ENCODE measurements at places on chromosomes 1 and 21.

DNA sequence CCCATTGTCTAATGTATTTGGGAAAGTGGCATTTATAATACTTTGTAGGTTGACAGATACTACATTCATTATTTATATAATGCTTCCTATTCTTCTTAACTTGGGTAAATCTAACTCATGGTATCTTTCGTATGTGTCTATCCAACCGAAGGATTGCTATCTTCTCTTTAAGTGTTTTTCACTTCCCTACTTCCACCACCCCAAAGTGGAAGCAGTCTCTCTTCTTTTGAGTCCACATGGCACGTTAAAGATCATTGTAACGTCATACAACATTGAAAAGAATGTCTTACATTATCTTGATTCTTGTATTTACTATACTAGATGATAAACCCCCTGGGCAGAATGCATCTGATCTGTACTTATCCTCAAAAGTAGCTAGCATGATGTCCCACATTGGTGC, 21.2 kb downstream of the ATP1A1 start:
- no peak for DNase-seq

- no peak for DNase-seq
Observed at GRCh38 chr1:231969076-231969475, 342.5 kb downstream of the DISC1 start.

- no peak for DNase-seq
Observed at GRCh38 chr1:234119431-234119830, 215.0 kb downstream of the SLC35F3 start.

GRCh38 chr1:67882196-67882958, 49.1 kb upstream of the GNG12 start:
- no peak for DNase-seq

GRCh38 chr1:7948960-7949359, 8.3 kb upstream of the TNFRSF9 start:
- DNase-seq: peak; percentile 49

- DNase-seq: no peak
Observed at GRCh38 chr1:52296345-52296744, 69.7 kb downstream of the CC2D1B start.

DNA sequence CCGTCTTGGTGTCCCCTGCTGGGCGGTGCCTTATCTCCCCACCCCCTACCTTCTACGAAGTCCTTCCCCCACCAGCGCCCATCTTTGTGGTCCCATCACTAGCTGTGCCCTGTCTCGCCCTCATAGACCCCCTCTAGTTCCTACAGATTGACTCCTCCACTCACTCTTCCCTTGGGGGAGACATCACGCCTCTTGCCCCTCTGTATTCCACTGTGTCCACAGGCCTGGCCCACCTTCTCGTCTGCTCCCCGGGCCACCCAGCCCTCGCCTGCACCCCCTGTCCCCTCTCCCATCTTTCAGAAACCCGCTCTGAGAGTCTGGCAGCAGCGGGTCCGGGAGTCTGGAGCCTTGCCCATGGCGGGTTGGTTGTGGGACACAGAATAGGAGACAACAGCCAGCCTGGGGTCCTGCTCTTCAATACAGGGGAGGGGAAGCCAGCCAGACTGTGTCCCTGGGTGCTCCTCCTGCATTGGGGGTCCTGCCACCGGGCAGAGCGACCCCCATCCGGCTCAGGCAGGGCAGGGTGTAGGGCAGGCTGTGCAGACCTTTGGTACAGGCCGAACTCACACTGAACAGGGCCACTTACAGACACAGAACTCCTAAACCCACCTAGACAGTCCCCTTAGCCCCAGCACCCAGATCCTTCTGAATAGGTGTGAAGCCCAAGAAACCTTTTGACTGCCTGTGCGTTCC, 1.1 kb downstream of the RNF187 start:
- DNase-seq: no peak

DNA sequence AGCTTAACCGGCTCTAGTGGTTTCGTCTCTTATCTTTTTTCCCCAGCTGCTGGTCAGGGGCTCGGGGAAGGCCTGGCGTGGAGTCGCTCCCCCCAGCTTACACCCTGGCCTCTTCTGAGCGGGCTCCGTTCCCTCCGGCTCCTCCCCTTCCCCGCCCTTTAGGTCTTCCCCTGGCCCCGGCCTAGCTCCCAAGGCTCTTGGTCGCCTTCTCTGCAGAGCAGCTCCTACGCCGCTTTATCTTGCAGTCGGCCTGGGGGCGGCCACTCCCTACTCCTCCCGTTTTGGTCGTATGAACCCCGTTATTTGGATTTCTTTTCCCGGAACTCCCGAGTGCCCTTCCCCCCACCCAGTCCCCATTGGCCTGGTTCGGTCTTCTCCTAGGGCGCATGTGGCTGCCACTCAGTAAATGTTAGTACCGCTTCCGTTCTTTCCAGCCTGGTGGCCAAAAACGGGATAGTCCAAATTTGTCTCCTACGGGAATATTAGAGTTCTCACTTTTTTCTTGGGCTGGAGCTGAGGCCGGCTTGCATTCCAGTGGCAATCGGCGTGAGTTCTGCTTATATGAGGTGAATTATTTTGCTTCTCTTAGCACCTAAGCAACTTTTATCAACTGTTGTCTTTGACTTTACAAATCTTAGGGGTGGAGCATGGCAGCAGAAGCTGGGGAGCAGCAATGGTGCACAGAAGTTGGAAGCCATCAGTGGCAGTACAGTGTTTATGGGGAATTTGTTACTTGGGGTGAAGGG, 467 bp downstream of the THRAP3 start:
- DNase-seq: peak; percentile 88

DNA sequence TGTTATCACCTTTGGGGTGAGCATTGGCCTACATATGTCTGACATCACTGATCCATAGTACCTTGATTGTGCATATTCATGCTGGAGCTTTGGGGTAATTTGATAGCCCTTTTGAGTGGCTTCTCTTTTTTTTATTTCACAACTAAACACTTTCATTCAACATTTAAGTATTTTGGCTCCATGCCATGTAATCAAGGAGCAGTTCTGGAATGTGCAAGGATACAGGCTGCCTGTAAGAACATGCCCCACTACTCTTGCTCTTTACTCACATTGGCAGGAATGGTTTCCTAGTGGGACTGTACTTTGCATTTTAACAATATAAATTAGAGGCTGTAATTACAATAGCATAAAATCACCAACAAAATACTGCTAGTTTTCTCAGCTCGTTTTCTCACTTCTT, 300.7 kb upstream of the SPAG17 start:
- no peak for DNase-seq

DNA sequence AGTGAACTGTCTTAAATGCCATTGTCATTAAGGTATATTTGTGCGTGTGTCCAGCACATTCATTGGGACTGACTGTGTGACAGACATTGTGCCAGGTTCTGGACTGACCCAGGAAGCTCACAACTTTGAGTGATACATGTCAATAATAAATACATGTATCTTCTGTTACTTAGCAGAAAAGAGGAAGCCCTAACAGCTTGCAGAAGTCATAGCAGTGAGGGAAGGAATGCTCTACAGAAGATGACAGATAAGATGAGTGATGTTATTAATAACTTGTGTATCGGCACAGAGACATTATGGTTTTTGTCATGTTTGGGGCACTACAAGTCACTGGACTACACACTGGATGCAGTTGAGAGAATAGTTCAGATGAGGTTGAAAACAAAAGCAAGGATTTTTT, 1.2 kb upstream of the SRSF11 start:
- DNase-seq: no peak

DNA sequence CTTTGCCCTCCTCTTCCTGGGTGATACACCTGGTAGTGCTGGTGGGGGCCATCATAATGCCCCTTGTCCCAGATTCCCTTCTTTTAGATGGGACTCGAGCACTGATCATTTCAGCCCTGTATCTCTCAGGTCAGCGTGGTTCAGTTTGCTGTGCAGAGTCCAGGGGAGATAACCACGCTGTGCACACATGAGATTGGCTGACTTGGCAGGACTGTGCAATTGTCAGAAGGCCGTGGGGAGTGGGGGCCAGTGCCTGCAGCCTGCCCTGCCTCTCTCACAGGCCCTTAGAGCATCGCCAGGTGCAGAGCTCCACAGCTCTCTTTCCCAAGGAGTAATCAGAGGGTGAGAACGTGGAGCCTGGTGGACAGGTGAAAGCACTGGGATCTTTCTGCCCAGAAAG, 15.2 kb downstream of the EPHX1 start:
- DNase-seq: no peak

DNA sequence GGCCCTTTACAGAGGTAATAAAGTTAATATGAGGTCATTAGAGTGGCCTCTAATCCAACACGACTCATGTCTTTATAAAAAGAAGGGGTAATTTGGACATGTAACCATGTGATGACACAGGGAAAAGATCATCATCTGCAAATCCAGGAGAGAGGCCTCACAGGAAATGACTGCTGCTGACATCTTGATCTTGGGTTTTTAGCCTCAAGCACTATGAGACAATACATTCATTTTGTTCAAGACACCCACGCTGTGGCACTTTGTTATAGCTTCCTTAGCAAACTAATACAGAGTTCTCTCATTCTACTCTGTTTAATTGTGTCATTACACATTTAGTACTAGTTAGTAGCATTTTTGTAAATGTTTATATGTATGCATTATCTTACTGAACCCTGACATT, 64.0 kb upstream of the RUNX1 start:
- no peak for DNase-seq

- no peak for DNase-seq
Observed at GRCh38 chr1:157439302-157439954, 112.9 kb downstream of the FCRL5 start.

DNA sequence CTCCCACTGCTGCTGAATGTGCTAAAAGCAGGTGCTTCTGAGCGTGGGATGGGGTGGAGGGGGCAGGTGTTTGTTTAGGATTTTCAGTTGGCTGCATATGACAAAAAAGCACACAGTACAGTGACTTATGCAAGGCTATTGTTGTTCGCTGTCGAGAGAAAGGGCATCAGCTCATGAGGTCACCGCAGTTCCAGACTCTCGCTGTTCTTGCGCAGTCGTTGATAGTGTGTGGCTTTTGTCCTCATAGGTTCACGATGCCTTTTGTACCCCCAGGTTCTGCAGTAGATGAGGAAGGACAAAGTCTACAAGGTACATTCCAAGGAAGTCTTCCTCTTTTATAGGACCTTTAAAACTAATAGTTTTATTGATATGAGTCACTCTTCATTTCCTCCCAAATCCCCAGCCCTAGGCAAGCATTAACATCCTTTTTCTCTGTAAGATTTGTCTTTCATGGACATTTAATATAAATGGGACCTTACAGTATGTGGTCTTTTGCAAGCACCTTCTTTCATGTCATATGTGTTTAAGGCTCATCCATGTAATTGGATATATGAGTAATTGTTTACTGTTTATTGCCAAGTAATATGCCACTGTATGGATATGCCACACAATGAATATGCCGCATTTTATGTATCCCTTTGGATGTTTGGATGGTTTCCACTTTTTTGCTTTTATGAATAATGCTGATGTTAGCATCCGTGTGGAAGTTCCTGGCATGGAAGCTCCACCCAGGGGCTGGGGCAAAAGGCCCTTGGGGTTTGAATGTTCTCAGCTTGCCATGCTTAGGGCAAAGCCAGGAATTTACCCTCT, 14.5 kb upstream of the NLRP3 start:
- DNase-seq: no peak

DNA sequence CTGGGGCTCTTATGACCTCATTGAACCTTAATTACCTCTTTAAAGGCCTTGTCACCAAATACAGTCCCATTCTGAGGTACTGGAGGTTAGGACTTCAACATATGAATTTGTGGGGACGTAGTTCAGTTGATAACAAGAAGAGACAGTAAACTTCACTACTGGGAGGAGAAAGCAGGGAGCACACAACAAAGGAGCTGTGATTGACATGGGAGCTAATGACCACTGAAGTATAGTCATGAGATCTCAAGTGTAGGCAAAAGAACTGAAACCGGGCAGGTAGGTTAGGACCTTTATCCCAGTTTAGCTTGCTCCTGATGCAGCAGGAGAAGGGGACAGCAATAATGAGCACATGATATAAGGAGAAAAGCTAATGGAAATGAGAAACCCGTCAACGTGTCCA, 11.8 kb upstream of the MAB21L3 start:
- DNase-seq: no peak

DNA sequence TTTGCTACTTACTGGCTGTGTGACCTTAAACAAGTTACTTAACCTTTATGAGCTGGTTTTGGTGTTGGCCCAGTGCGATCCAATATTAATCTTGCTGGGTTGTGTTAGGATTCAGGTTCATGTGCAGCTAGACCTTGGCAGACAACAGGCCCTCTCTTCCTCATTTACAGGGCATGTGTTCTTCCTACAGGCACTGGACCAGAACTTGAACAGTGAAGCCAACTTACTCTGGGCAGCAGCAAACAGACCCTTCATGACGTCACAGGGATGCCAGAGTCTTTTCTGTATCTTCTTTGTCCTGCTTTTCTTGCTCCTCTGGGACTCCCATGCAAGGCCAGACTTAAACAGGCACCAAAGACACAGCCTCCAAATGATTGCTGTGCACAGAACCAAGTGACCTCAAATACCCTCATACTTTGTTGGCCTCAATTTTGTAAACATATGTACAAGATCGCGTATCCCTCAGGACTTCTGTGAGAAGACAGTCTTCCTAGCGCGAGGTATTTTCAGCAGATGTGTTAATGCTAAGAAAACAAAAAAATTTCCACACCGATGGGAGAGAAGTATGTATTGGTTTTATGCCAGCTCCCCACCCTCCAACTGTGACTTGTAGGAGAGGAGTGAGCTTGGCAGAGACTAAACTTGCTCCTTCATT, 73.7 kb downstream of the URB2 start:
- DNase-seq: no peak

GRCh38 chr1:48181669-48182367, 40.7 kb upstream of the SLC5A9 start:
- no peak for DNase-seq

DNA sequence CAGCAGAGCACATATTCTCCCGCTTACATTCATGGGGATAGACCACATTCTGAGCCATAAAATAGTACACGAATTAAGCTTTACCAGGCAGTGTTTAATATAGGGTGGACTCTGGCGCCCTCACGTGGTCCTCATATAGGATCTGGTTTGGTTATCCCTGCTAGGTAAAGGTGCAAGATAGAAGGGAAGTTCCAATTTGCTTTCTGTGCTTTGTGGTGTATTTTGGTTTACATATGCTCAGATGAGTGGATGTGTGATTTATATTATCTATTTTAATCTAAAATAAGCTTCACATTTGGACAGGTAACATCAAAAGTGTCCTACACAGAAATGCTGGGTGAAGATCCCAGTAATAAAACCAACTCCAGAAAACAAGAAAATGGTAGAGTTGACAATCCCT, 3.6 kb downstream of the CR1 start:
- DNase-seq: peak; percentile 36

GRCh38 chr21:31997191-31997590, 124.4 kb downstream of the HUNK start:
- DNase-seq: no peak

- DNase-seq: no peak
Observed at GRCh38 chr1:60922304-60922703, 160.1 kb upstream of the NFIA start.

All from SJSA1 (cell line).